ENCODE measurements at places on chromosomes 6 and 20. TPM values are rescaled to one million over a fixed set of nuclear protein-coding genes. Genes with fewer than 3 reads are reported as not detected.

DEFB132 gene
- total RNA-seq: not detected

CDH4 gene
- 0.10 TPM for total RNA-seq

PLAGL1 gene
- total RNA-seq: 48.2 TPM

GTSF1L gene
- total RNA-seq: not detected

LRRC1 gene
- 8.8 TPM for total RNA-seq

PLEKHG1 gene
- 0.59 TPM for total RNA-seq

HLA-DOB gene
- total RNA-seq: 0.10 TPM

APOBEC2 gene
- total RNA-seq: not detected

DSP gene
- total RNA-seq: 11.4 TPM

EEF1A2 gene
- 3.5 TPM for total RNA-seq

TREM1 gene
- 1.5 TPM for total RNA-seq

IL20RA gene
- total RNA-seq: 0.20 TPM

GABRR2 gene
- 0.33 TPM for total RNA-seq

UST gene
- 23.8 TPM for total RNA-seq

PRDM13 gene
- total RNA-seq: not detected

AIF1 gene
- total RNA-seq: not detected

ULBP1 gene
- 0.17 TPM for total RNA-seq

CCM2L gene
- total RNA-seq: not detected

PACSIN1 gene
- not detected for total RNA-seq

DEFB124 gene
- not detected for total RNA-seq

JPH2 gene
- 2.2 TPM for total RNA-seq

TCF15 gene
- total RNA-seq: not detected

MMP24 gene
- total RNA-seq: 0.98 TPM

TRIM10 gene
- total RNA-seq: not detected

C6orf163 gene
- 1.2 TPM for total RNA-seq

ARMH2 gene
- not detected for total RNA-seq

HCK gene
- total RNA-seq: not detected

C6orf120 gene
- total RNA-seq: 45.2 TPM

MAK gene
- not detected for total RNA-seq

CCN2 gene
- total RNA-seq: 658 TPM

BNIP5 gene
- not detected for total RNA-seq

RIN2 gene
- 50.4 TPM for total RNA-seq

CYP39A1 gene
- 0.78 TPM for total RNA-seq

FAM217B gene
- total RNA-seq: 3.5 TPM

SLC22A3 gene
- total RNA-seq: 13.5 TPM

C20orf141 gene
- total RNA-seq: not detected

CASS4 gene
- 0.23 TPM for total RNA-seq

CRIP3 gene
- 0.39 TPM for total RNA-seq

OPRL1 gene
- 2.4 TPM for total RNA-seq

FAM184A gene
- total RNA-seq: 0.33 TPM

PRKN gene
- 1.1 TPM for total RNA-seq

Data from smooth muscle cell of the pulmonary artery (primary cell).